ENCODE measurements at places on chromosomes 12 and 14. TPM values are rescaled to one million over a fixed set of nuclear protein-coding genes. Genes with fewer than 3 reads are reported as not detected.
A peak's percentile ranks its signal among the peaks of the same experiment; 100 is the strongest.

The KLRG1 gene
- total RNA-seq, result 3.0 TPM

DNA sequence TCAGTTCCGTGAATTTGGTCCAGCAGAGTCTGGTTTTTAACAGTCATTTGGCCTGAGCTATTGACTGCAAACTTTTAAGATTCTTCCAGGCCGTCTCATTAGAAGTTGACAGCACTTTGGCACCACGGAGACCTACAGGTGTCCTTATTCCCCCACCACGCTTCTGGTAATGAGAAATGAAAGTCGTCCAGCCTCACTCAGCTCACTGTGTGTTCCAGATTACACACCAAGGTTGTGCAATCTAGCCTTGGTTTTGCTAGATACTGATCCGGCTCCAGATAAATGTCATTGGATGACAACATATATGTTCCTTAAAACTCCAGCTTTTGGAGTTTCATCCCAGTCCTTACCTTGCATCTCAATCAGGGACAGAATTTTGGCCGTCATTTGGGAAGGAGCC, 210.4 kb downstream of the CHST11 start:
- H3K27me3 ChIP-seq, result no peaks in the 10 kb centered on the region
- H3K4me1 ChIP-seq, result peaks cover 19% of the 10 kb centered on the region
- no peak for DNase-seq
- no peak overlapping the region for H3K27ac ChIP-seq
- no peaks in the 10 kb centered on the region for H3K36me3 ChIP-seq

DNA sequence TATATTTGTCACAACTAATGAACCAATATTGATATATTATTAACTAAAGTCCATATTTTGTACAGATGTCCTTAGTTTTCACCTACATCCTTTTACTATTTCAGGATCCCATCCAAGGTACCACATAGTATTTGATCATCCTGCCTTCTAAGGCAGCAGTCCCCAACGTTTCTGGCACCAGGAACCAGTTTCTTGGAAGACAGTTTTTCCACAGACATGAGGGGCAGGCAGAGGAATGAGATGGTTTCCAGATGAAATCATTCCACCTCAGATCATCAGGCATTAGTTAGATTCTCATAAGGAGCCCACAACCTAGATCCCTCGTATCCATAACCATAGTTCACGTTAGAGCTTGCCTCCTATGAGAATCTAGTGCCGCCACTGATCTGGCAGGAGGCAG, 82.8 kb upstream of the BCL2L14 start:
- DNase-seq, result no peak
- no peaks in the 10 kb centered on the region for H3K36me3 ChIP-seq
- 0 out of 2 replicates have a peak, but pooled peaks cover 4% of the 10 kb centered on the region for H3K4me1 ChIP-seq
- H3K27me3 ChIP-seq, result no peaks in the 10 kb centered on the region

The ENDOU gene
- 0.43 TPM for total RNA-seq

DNA sequence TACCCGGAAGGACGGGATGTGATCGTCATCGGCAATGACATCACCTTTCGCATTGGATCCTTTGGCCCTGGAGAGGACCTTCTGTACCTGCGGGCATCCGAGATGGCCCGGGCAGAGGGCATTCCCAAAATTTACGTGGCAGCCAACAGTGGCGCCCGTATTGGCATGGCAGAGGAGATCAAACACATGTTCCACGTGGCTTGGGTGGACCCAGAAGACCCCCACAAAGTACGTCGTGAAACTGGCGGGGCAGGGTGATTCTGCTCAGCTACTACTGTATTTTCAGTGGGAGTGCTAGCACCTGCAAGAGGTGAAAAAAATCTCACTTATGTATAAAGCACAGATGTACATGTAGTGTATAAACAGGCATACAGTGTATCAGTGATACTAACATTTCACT, 62.9 kb downstream of the FOXN4 start:
- no peak overlapping the region for H3K27ac ChIP-seq
- H3K27me3 ChIP-seq, result no peaks in the 10 kb centered on the region

DNA sequence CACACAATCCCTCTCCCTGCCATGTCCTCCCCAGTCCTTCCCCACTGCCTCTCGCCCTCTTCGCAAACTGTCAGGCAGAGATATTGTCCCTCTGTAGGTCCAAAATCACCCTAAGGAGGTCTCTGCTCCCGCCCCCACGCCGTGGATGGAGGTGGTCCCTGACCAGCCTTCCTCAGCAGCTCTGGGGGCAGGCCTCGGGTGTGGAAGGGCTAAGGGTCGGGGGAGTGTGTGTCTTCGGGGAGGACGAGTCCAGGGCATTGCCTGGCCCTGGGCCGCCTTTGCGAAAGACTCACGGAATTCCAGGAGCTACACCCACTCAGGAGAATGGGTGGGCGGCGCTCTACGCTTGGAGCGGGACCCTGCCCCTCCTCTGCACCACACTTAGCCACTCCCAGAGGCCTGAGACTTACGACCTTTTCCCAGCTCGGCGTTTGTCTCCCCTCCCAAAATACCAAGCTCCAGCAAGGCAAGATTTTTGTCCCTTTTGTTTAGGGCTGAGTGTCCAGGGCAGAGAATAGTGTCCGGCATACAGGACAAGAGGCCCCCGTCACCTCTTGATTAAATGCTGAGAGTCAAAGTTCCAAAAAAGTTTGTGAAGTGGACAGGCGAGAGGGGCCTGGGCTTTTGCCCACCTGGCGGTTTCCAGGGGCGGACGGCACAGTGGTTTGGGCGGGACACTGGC, 881 bp downstream of the PYGL start:
- no peaks in the 10 kb centered on the region for H3K27me3 ChIP-seq
- peak overlapping the region; percentile 65 for H3K4me3 ChIP-seq
- peak overlapping the region; percentile 77 for H3K27ac ChIP-seq
- no peaks in the 10 kb centered on the region for H3K36me3 ChIP-seq
- peak; percentile 82 for DNase-seq

DNA sequence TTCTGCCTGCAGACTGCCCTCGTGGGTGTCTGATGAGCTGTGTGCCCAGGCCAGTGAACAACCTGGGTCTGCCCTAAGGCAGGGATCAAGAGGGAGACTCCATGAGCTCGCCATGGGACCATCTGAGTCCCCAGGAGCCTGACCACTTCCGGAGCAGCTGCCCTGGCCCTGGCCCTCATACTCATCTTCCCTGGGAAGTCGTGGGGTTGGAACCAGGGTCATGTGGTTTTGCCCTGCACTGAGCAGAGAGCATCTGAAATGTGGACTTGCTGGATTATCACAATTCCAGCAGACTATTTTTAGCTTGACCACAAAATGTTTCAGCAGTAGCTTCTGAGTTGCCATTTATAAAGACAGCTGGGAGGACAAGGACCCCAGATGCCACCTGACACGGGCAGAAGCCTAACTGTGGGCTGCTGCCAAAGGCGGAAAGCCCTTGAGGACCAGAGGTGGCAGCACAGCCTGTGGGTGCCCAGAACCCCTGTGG, 6.7 kb downstream of the BTBD6 start:
- 0 out of 2 replicates have a peak, but pooled peaks cover 2% of the 10 kb centered on the region for H3K36me3 ChIP-seq
- no peaks in the 10 kb centered on the region for H3K27me3 ChIP-seq
- DNase-seq, result no peak
- no peak overlapping the region for H3K27ac ChIP-seq

GRCh38 chr12:89756585-89757398, 48.2 kb upstream of the ATP2B1 start:
- H3K4me3 ChIP-seq, result no peak overlapping the region
- H3K4me1 ChIP-seq, result peaks cover 19% of the 10 kb centered on the region
- no peaks in the 10 kb centered on the region for H3K36me3 ChIP-seq
- peak; percentile 47 for DNase-seq
- peak overlapping the region; percentile 6 for H3K27ac ChIP-seq

DNA sequence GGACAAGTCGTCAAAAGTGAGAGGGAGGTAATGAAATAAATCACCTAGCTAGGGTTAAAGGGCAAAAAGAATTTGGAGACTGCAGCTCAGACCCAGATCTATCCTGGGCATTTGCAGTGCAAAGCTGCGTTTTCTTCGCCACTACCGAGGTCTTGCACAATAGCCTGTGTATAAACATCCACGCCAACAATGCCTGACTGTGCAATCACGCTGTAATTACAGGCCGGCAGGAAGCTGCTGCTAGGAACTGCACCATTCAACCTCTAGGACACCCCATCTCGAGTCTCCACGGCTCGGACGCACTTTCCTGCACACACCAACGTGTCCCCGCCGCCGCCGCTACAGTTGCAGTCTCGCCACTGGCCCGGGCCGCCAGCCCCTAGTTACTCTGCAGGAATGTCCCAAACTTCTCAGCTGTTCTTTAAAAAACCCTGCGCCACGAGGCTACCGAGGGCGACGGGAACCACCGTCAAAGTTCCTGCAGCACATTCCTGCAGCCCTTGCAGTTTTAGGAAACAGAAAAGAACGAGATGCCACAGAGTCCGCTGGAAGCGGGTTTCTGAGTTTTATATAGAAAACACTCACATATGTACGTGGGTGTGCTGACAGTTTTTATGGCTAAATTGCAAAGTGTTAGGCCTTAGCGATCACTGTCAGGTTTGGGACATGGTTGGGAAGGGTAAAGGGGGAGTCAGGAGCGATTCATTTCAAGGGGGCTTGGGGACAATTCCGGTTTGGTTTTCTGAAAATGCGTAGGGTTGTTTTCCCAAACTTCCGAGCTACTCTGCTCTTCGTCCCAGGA, 65.6 kb upstream of the PTGR2 start:
- DNase-seq, result peak; percentile 88
- peak overlapping the region; percentile 77 for H3K27ac ChIP-seq
- H3K4me1 ChIP-seq, result peaks cover 57% of the 10 kb centered on the region
- H3K27me3 ChIP-seq, result no peaks in the 10 kb centered on the region
- H3K36me3 ChIP-seq, result no peaks in the 10 kb centered on the region
- H3K4me3 ChIP-seq, result peak overlapping the region; percentile 64

The HOXC4 gene
- 4.1 TPM for total RNA-seq

The INHBC gene
- not detected for total RNA-seq

DNA sequence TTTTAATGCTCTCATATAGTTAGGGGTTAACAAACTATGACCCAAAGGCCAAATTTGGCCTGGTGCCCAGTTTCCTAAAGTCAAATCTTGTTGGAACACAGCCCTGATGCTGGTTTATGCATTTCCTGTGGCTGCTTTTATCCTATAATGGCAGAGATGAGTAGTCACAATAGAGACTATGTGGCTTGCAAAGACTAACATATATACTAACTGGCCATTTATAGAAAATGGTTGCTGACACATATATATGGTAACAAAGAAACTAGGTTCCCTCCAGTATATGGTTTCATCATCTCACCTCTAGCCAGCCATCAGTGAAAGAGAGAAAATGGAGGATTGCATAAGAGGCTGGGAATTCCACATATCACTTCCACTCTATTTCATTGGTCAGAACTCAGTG, 10.8 kb downstream of the NAV3 start:
- no peak for DNase-seq
- no peaks in the 10 kb centered on the region for H3K27me3 ChIP-seq
- no peaks in the 10 kb centered on the region for H3K4me1 ChIP-seq
- no peak overlapping the region for H3K4me3 ChIP-seq
- no peak overlapping the region for H3K27ac ChIP-seq
